ENCODE measurements at places on chromosomes 7 and 10.

GRCh38 chr10:70812814-70813213, 2.9 kb upstream of the SGPL1 start:
- DNase-seq, result no peak

DNA sequence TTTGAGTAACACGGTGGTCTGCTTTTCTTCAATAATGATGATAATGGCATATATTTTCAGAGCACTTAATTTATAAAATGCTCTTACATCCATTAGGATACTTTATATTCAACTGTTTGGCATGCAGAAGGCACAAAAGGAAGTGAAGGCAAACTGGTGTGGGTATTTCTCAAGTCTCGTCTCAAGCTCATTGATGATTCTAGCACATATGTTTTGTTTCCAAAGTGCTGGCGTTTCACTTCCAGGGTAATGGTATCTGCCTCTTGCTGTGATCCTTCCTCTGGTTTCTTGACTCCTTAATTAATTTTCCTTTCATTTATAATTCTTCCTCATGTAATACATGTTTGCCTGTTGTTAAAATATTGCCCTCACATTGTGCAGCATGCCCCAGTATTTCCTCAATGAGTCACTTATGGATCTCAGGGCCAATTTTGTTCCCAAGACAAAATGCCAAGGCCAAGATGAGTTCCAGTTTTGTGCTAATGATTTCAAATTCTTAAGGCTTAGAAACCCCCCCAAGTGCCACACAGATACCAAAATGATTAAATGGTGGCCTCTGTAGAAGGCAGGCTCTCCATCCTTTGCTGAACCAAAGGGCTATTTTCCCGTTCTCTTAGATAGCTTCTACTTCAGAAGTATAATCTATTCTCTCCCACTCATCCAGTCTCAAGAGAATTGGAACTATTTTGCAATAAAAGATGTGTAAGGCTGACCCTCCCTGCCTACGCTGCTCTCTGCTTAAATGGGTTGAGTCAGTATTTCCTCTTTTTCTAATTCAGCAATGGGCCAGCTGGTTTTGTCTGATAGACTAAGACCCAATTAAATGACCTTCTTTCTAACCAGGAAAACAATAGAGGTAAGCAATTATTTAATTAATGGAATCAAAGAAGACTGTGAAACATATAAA, 171.2 kb downstream of the ZNF365 start:
- no peak for DNase-seq

DNA sequence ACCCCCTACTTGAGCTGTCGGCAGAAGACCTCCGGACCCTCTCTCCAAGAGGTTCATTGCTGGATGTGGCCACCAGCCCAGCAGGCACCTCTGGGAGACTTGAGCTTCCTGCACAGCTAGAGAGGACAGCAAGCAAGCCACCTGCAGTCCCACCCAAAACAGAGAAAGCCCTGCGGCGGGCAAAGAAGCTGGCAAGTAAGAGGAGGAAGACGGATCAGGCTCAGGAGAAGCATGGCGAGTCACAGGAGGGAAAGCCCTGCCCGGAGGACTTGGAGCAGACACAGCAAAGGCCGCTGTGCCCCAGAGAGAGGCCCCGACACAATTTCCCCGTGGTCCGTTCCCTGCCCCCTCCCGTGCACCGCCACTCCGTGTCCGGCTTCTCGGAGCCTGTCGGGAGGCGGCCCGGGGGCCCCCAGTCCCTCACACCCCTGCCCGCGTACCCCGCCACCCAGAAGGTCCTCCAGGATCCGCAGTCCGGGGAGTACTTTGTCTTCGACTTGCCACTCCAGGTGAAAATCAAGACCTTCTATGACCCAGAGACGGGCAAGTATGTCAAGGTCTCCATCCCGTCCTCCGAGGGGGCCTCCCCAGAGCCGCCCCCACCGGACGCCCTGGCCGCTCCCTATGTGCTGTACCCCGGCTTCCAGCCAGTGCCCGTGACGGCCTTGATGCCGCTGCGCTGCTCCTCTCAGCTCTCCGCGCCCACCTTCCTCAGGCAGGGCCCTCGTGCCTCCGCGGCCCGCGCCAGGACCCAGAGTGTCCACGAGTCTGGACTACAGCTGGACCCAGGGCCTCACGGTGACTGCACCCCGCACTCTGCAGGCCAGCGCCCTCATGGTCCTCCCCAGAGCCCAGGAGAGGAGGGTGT, 27.2 kb downstream of the C10orf71 start:
- DNase-seq, result no peak

DNA sequence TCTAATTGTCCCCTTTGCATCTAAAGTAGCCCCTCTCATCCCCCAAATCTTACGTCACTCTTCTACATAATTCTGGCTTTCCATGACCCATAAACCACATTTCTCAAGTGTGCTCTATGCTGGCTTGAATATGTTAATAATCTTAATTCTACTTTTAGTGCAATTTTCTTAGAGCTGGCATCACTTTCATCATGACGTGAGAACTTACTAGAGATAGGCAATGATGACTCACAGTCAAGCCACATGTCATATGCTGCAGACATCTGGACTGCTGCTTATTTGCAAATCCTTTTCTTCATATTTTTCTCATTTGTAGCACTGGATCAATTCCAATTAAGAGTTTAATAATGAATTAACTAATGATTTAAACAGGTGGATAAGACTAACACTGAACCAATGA, 260.7 kb upstream of the PRKCQ start:
- DNase-seq, result no peak

GRCh38 chr10:15864419-15864818, 4.1 kb upstream of the MINDY3 start:
- no peak for DNase-seq

GRCh38 chr10:18563003-18563726, 88.2 kb downstream of the NSUN6 start:
- no peak for DNase-seq

- no peak for DNase-seq
Observed at GRCh38 chr7:98985406-98985805, 107.1 kb downstream of the TRRAP start.

DNA sequence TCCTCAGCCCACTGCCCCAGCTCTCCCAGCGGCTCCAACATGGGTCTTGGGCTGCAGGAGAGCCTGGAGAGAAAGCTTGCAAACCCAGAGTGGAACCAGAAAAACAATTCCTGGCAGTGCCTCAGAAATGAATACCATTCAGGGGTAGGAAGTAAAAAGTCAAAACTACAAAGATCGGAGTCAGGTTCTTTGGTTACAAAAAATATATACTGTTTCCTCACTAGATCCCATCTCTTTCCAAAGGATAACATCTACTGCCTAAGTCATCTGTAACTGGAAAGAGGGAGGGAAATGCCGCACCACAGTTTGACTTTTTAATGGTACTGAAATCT, 14.9 kb downstream of the CREB3L2 start:
- DNase-seq, result no peak

DNA sequence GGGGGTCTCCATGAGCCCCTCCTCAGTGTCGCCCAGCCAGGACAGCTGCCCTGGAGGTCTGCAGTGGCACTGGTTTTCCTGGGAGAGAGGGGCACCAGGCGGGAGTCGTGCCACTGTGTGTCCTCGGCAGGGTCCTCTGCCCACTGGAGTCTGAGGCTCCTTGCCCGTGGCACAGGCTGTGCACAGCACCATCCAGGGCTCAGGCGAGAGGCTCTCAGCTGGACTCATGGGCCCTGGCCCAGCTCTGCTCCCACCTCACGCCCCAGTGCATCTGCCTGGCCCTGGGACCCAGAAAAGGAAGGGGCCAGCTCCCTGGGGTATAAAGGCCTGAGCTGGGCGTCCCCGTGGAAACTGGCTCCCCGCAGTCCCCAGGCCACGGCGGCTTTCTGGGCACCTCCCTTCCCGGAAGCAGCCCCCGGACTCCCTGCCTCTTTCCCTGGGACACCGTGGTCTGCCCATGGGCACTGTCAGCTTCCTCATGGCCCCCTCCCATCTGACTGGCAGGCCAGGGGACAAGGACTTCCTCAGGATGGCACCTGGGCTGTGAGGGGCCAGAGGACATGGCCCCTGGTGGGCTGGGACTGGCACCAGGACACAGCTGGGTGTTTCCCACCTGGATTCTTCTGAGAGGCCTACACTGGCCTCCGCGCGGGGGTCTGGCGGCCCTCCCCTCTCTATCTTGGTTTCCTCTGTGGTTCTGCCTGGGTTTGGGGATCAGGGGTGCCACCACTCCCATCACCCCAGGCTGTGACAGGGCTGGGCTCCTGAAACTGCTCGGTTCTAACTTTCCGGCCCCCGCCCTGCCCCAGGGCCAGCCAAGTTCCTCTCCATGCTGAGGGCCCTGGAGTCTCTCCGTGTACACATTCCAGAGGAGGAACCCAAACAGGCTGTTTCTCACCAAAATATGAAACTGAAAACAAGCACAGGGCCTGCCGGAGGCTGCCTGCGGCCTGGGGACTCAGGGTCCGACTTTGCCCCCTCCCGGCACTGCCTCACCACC, 5.5 kb downstream of the FOXL3 start:
- DNase-seq, result no peak

GRCh38 chr10:97353945-97354344, 19.4 kb upstream of the FRAT2 start:
- DNase-seq, result no peak

- no peak for DNase-seq
Observed at GRCh38 chr10:101164020-101164419, 32.9 kb downstream of the TLX1 start.

DNA sequence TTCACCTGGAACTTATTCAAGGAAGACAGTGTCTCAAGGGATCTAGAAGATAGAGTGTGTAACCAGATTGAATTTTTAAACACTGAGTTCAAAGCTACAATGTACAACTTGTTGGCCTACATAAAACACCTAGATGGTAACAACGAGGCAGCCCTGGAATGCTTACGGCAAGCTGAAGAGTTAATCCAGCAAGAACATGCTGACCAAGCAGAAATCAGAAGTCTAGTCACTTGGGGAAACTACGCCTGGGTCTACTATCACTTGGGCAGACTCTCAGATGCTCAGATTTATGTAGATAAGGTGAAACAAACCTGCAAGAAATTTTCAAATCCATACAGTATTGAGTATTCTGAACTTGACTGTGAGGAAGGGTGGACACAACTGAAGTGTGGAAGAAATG, 10.9 kb downstream of the IFIT3 start:
- no peak for DNase-seq

GRCh38 chr10:112132435-112132834, 51.1 kb downstream of the GPAM start:
- DNase-seq, result no peak

- DNase-seq, result no peak
Observed at GRCh38 chr10:44995914-44996669, 4.6 kb upstream of the ZNF22 start.

DNA sequence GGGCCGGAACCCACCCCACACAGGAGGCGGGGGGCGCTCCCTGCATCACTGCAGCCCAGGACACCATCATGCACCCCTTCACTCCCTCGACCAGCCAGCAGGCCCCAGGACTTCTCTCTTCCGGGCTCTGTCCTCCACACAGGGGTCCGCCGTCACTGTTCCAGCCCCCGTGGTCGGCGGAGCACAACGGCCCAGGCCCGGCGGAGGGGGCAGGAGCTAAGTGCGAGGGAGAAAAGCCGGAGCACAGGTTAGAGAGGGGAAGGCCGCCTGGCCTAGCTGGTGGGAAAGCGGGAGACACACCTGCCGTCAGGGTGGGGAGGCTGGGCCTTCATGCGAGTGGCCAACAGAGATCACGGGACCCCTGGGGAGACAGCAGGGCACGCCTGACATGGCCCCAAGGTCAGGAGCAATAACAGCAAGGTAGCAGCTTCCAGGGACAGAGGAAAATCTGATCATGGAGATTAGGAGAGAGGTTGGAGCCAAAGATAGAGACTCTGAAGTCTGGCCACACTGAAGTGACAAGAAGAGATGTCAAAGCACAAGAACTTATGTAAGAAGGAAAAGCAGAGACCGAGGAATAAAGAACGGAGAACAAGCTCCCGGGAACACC, 151.1 kb downstream of the MAD1L1 start:
- DNase-seq, result no peak

- no peak for DNase-seq
Observed at GRCh38 chr7:157863906-157864810, 527.4 kb downstream of the DNAJB6 start.

DNA sequence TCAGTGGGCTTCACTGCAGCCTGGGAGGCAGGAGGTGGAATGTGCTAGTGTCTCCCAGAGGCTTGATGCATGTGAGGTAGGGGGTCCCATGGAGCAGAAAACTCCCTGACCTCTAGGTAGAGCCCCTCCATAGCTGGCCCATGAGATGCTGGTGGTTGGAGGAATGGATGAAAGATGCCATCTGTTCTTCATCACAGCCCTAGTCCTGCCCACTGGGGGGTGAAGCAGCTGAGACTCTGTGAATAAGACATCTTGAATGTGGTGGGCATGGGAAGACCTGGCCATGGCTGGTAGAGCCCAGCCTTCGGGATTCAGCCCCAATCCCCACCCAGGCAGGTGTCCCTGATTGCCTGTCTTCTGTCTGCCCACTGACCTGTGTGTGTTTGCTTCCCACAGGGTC, 92.5 kb downstream of the COL13A1 start:
- DNase-seq, result no peak

DNA sequence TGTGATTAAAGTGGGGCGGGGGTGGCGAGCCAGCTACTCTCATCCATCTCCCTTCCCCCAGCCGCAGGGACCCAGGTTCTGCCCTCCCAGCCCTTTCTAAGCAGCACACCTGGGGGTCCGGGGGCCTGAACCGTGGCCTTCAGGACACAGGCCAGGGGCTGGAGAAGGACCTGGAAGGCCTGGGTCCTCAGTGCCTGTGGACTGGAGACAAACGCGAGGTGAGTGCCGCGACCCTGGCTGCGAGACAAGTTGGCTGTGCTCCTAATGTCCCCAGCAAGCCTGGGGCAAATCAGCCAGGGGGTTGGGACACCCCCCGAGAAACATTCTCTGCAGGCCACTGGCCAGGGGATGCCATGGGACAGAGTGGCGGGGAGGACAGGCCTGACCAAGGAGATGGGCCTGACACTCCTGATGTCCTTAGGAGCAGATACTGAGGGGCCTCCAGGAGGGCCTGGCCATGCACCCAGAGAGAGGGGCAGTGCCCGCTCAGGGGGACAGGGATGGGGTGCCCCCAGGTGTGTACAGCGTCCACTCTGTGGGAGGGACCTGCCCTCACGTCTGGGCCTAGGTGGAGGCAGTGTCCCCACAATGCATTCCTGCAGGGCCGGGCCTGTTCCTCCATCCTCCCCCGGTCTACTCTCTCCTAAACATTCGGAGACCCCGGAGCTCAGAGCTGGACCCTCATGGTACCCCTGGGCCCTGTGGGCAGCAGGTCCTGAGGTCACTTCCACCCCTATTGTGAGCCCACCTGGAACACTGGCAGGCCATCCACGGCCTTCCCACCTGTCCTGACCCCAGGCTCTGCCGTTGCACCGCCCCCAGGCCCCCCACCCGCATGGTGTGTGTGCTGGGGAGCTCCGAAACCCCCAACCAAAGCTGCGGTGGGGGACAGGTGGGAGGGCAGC, 13.1 kb downstream of the BRAT1 start:
- DNase-seq, result no peak

DNA sequence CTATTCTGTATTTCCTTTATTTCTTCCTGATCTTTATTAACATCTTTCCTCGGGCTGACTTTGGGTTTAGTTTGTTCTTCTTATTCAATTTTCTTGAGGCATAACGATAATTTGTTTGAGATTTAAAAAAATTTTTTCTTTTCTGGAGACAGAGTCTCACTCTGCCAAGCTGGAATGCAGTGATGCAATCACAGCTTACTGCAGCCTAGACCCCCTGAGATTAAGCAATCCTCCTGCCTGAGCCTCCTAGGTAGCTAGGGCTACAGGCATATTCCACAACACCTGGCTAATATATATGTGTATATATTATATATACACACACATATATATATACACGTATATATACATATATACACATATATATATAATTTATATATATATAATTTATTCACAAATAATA, 540.2 kb downstream of the NXPH1 start:
- no peak for DNase-seq

Data from activated T-helper 1 cell treated with anti-CD3 and anti-CD28 coated beads, Interleukin-2, amount 50 U/mL, for 16 hours (primary cell).